ENCODE measurements at places on chromosomes 12 and 14.

GRCh38 chr14:68807148-68807600 lies 14.3 kb upstream of the ZFP36L1 start:
- DNase-seq = peak; percentile 42

DNA sequence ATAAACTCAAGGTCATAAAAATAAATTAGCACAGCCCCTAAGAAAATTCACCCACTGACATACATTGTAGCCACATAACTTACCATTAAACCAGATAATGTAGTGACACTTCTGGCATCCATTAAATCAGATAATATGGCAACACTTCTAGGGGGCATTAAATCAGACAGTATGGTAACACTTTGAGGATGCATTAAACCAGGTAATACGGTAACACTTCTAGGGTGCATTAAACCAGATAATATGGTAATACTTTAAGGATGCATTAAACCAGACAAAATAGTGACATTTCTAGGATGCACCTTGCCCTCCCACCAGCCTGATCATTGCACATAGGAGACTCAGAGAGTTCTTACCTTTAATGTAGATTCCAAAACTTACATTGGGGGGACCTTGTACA lies 1220.5 kb upstream of the TMEM132C start:
- DNase-seq = no peak

DNA sequence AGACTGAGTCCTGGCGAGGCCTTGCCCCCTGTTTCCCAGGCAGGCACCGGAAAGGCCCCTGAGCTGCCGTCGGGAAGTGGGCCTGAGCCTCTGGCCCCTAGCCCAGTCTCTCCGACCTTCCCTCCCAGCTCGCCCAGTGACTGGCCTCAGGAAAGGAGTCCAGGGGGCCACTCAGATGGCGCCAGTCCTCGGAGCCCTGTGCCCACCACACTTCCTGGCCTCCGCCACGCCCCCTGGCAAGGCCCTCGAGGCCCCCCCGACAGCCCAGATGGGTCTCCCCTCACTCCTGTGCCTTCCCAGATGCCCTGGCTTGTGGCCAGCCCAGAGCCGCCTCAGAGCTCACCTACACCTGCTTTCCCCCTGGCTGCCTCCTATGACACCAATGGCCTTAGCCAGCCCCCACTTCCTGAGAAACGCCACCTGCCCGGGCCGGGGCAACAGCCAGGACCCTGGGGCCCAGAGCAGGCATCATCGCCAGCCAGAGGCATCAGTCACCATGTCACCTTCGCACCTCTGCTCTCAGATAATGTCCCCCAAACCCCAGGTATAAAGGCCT lies 10.9 kb downstream of the TNS2 start:
- DNase-seq = peak; percentile 31

GRCh38 chr12:104788840-104789271 lies 169.2 kb downstream of the SLC41A2 start:
- DNase-seq = peak; percentile 34

GRCh38 chr14:92590941-92591340 lies 77.4 kb downstream of the RIN3 start:
- no peak for DNase-seq

GRCh38 chr12:128637642-128638606 lies 185.8 kb downstream of the SLC15A4 start:
- no peak for DNase-seq

DNA sequence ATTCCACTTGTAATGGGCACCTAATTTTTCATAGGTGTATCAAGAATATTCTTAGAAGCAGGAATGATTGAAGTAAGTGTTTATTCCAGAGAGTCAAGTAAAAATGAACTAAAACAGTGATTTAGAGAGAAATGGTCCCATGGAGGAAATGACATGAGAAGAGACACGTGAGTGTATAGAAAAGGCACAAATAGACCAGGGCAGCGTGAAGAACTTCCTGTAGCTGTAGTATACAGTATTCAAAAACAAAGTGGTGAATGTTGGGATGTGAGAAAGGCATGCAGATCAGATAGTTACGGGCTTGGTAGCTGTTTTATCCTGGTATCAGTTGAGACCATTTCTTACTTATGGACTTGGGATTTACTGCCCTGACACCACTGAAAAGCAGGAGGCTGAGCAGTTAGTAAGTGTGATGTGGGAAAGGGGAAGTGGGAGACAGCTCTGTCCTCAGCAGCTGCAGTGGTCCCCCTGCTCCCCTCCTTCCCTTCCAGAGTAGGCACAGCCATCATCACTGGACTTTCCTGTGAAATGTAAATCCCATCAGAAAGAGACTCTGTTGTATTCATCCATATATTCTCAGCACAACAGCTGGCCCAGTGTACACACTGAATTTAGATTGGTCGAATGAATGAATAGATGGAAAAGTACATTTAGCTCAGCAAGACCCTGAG lies 16.8 kb upstream of the TESPA1 start:
- no peak for DNase-seq

GRCh38 chr12:55659486-55660385 lies 23.0 kb downstream of the OR10P1 start:
- no peak for DNase-seq

- DNase-seq = no peak
These were observed 7.9 kb upstream of the POU6F1 start for GRCh38 chr12:51225771-51226170.

DNA sequence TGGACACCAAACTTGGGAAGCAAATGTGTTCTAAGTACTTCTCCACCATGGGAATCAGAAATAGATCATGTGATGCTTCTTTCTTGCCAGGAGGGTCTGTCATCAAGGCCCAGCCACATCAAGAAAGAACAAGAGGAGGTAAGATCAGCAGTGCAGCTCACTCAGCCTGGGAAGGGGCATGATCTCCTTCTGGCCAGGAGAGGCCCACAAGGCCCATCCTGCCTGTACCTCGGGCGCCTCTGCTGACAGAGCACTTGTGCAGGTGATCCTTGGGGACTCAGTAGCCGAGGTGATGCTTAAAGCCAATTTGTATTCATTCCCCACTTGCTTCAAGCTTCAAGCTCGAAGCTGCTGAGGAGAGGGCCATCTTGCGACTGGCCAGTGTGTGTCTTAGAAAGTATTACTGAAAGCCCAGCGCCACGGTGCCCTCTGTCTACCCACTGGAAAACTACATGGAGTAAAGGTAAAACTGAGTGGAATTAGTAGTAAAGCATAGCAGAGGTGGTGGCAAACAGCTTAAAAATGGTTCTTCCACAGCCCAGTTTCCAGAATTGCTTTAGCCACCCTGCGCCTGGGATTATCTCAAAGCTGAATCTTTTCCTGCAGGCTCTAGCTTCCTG lies 26.2 kb downstream of the RTRAF start:
- DNase-seq = no peak

DNA sequence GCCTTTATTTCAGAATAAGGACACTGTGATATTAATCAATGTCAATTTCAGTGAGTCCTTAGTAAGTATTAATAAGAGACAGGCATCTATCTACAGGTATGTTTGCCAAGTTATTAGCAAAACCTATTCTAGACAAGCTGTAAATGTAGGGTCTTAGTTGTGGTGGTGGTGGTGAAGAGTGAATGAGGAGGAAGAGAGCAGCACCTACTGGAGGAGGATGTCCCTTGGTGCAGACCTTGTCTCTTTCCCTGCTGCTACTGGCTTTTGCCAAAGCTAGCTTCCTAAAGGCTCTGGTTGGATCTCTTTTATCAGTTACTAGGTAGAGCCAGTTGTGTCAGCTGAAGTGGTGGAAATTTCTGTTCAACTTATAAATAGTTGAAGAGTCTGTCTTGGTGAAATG lies 304.8 kb upstream of the ATP2B1 start:
- no peak for DNase-seq

DNA sequence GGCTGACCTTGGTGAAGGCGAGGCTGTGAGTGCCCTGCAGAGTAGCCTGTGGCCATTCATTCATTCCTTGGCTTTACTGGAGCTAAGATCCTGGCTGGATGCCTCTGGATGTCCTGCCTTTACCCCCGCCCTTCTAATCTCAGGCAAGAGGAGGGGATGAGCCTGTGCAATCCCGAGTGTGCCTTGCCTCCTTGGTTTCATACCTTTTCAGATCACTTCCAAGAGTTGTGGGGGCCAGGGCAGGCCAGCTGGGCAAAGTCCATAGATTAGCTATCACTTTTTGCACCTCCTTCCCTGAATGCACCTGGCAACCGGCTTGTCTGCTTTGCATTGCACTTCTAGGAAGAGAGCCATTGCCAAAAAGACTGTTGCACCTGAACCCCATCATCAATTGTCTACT lies 1.5 kb downstream of the VRTN start:
- no peak for DNase-seq

- DNase-seq = no peak
These were observed 169.8 kb downstream of the PRKCH start for GRCh38 chr14:61491224-61491623.

DNA sequence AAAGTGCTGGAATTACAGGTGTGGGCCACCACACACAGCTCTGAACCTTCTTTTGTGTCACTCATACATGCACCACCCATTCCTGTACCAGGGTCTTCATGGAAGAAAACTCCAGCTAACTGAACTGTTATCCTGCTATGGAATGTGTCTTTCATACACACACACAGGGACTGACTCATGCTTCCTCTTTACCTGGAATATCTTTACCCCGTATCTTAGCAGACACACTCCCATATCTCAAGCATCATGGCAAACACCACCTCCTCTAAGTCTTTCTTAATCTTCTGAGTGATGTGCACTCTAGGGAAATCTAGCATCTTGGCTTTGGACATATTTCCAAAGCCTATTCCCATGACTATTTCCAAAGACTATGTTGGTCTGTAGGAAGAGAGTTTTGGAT lies 35.0 kb upstream of the DTX1 start:
- DNase-seq = no peak

GRCh38 chr14:55624913-55625312 lies 44.9 kb downstream of the KTN1 start:
- no peak for DNase-seq
